ENCODE measurements at places on chromosomes 5 and 9.

- DNase-seq = peak; percentile 44
These were observed 714 bp downstream of the UBE2D2 start for GRCh38 chr5:139561655-139562451.

GRCh38 chr5:862367-863243, 11.8 kb upstream of the ZDHHC11 start:
- DNase-seq = no peak

- no peak for DNase-seq
These were observed 89.9 kb downstream of the MAPKAP1 start for GRCh38 chr9:125617087-125617486.

- DNase-seq = no peak
These were observed 78.5 kb downstream of the AP3B1 start for GRCh38 chr5:78215972-78216371.

DNA sequence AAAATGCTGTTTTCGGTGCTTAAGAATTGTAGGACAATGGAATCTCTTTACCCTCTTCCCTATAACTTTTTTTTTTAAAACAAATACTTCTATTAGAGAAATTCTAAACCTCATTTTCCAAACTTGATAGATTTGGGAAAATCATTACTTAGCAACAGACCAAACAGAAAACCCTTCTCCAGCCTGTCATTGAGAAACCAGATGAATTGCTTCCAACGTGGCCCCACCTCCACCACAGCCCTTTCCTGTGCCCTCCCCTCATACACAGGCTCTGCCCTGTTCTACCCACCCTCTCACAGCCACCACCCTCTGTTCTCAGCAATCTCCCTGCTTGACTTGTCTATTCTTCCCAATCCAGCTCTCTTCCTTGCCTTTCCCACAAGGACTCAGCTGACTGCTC, 221.2 kb downstream of the DMRT2 start:
- no peak for DNase-seq

GRCh38 chr9:87954230-87954629, 20.1 kb downstream of the CDK20 start:
- DNase-seq = peak; percentile 21

DNA sequence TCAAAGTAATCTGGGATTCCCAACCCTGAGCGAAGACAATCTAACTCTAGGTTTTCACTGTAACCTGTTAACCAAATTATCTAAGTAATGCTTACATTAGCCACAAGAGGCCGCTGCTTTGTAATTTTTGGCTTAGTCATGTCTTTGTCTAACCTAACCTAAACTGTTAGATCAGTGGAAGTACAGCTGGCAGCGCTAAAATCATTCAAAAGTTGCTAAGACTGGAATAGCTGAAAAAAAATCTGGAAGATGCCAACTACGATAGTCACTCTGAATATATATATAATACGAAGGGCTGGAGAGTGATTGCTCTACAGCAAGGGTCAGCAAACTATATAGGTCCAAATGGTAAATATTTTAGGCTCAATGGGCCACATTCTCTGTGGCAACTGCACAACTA, 60.2 kb downstream of the FBXO38 start:
- DNase-seq = peak; percentile 74

DNA sequence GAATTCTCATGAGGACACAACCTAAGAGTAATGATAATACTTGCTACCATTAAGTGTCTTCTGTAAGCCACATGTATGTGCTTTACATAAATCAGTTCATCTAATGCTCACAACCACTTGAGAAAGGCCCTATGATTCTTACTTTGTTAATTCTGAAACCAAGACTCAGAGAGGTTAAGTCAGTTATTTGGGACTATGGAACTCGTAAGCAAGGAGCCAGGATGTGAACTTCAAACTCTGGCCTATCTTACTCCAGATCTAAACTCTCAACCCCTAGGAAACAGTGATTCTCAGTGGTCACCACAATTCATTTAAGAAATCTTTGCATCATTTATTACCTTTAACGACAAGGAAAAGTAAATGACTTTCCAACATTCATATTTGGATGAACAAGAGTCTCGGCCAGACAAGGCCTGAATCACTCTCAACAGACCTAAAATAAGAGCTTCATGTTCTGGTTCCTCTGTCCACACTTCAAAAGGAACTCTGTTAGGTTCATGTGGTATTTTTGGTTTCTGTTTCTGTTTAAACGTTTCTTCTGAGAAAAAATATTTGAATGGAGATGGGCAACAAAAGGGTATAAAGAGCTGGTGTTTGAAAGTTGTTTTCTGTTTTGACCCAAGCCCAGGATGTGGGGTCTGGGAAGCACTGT, 104.8 kb downstream of the LPAR1 start:
- peak; percentile 48 for DNase-seq
